ENCODE measurements at places on chromosomes 1 and 21.

- peak; percentile 69 for DNase-seq
Measured at GRCh38 chr1:18949686-18950400, 6.6 kb downstream of the IFFO2 start.

- DNase-seq = no peak
Measured at GRCh38 chr1:210557426-210558077, 228.8 kb downstream of the HHAT start.

DNA sequence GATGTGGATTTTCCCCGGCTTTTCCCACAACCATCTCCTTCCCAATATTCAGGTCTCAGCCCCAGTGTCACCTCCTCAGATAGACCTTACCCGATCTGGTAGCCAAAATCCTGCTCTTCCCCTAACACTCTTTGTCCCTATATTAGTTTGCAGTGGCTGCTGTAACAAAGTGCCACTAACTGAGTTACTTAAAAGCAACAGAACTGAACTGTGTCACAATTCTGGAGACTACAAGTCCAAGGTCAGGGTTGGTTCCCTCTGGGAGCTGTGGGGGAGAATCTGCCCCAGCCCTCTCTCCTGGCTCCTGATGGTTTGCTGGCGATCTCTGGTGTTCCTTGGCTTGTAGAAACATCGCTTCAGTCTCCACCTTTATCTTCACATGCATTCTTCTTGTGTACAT, 64.0 kb downstream of the NENF start:
- DNase-seq = no peak

DNA sequence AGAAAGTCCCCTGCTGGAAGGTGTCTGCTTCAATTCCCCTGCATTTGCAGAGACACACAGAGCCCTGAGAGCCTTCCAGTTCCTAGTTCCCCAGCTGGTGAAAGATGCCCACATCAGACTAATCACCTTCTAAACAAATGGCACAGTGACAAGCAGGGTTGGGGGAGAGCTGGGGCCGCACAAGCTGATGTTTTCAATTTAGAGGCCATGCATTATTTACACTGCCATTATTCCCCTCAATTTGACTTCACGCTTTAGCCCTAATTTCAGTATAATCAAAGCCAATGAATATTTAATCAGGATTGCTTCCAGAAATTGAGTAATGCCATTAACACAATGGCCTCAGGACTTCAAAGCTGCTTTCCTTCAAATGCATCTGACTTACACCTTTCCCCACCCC, 81.5 kb downstream of the BEND5 start:
- DNase-seq = no peak

DNA sequence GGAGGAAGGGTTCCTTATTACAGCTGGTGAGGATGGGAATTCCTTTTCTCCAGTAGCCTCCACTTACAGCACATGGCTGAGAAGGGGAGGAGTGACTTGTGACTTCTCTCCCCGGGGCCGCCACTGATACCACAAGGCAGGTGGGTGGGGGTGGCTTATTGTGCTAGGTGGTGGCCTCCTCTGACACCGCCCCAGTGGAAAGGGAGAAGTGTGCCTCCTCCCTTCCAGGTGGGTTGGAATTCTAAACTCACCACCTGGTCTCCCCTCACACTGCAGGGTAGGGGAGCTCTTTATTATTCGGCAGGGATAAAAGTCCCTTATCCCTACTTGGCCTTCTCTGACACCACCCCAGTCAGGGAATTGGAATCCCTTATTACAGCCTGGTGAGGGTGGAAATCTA, 89.5 kb downstream of the CCDC30 start:
- no peak for DNase-seq

DNA sequence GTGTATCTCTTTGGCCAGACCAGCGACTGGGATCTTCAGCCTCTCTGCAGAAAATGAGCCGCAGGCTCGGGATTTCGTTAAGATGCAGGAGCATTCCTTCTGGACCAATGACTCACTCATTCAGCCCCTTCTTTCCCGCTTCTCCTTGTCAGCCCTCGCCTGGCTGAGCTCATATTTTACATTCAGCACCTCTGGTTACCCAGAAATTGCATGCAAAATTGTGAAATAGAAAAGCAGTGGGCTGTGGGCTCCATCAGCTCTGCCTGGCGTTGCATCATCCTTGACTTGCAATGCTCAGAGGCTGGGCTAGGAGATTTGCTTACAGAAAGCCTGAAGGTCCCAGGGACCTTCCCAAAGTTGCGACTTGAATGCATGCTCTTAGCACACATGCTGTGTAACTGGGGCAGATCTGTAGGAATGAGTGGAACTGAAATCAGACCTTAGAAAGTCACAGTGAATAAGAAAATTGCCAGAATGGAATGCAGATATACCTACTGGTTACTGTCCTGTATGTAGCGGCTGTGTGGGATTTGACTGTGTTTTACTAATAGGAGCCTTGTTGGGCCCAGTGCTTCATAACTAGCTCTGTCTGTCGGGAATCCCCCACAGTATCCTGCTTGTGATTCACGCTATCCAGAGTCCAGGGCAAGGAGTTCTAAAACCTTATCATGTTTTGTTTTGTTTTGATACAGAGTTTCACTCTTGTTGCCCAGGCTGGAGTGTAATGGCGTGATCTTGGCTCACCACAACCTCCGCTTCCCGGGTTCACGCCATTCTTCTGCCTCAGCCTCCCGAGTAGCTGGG, 444.8 kb downstream of the KIF26B start:
- DNase-seq = no peak

GRCh38 chr1:71049951-71050598, 2.5 kb upstream of the PTGER3 start:
- no peak for DNase-seq

DNA sequence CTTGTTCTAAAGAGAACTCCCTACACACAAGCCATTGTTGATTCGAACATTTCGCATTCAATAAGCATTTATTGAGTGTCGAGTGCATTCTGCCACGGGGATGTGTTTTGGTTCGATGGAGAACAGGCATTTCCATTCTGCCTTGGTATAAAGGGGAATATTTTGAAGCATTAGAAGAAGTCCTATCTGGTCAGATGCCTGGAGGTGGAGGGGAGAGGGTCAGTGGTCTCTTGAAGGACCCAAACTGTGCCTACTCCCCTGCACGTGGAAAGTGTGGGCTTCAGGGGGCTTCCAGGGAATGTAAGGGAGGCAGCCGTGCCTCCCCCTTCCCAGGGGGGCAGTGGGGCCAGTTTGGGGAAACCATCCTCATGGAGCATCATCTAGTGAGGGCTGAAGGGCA, 8.3 kb downstream of the AJAP1 start:
- no peak for DNase-seq

- peak; percentile 1 for DNase-seq
Measured at GRCh38 chr1:151477066-151477465, 17.8 kb upstream of the POGZ start.

GRCh38 chr1:61436491-61437120, 288.3 kb downstream of the TM2D1 start:
- DNase-seq = no peak

GRCh38 chr1:180384286-180385005, 117.9 kb downstream of the ACBD6 start:
- no peak for DNase-seq

DNA sequence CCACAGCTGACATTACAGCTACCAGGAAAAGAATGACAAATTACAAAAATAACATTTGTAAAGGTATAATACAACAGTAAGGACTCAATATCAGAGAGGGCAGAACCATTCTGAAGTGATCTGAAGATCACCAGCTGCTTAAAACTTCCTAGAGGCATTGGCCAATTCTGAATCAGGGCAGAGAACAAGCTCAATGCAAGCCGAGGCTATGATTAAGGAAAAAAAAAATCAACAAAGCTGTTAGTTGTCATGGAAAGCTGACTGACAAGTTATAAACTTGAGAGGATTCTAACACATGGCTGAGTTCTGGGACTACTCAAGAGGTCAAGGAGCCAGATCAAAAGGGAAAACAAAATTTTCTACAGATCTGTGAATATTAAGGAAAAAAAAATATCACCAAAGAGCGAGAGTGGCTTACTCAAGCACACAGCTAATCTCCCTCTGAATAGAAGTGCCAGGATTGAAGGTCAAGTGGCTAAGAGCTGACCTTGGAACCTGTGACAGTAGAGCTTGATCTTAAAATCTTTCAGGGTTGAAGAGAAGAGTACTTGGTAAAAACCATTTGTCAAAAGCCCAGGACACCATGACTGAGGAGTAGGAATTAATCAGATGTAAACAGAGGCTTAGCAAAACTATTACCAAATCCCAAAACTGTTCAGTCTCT, 383.4 kb downstream of the USP25 start:
- DNase-seq = no peak

- peak; percentile 91 for DNase-seq
Measured at GRCh38 chr1:155086128-155086741, 7.6 kb downstream of the EFNA3 start.

DNA sequence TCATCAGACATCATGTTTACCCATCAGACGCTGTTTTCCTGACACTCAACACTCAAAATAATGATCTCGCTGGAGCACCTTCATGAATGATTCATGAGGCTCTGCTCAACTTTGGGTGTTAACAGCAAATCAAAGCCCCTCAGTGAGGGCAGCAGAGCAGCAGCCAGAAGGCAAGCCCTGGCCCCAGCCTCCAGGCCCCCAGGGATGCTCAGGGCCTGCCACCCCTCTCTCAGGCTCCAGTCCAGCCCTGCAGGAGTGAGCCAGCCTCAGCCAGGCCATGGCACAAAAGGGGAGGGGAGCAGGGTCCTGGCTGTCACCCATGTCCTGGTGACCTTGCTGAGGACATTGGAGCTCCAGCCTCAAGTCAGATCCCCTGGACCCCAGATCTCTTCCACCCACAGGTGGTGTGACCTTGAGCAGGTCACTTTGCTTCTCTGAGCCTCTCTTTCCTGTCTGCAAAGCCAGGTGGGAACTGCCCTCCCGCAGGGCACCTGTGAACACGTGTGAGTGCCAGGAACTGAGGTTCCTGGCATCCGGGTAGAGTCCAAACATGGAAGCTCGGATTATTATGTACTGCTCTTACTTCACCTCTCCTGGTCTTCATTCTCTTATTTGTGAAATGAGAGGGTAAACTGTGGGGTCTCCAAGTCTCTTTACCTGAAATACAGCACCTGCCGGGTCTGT, 161.6 kb upstream of the VAMP3 start:
- DNase-seq = no peak

DNA sequence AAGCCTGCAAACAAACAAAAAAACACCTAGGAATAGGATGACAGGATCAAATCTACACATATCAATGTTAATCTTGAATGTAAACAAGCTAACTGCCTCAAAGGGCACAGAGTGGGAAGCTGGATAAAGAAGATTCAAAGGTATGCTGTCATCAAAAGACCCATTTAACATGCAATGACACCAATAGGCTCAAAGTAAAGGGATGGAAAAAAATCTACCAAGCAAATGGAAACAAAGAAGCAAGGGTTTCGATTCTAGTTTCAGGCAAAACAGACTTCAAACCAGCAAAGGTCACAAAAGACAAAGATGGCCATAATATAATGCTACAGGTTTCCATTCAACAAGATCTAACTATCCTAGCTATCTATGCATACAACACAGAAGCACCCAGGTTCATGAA, 16.2 kb upstream of the OR2T10 start:
- no peak for DNase-seq

DNA sequence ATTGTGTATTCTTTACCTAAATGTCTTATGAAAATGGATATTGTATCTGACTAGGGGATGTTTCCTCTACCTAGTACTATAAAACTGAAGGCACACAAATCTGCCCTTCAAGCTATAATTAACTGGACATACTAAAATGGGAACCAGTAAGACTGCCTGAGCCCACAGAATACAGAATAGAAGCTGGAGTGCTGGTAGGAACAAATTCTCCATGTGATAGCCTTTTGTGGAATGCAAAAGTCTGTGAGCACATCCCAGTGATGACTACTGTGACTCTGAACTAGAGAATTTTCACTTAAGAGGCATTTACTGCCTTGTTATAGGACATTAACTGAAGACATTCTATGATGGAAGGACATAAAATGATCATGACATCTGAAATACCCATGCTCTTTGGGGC, 30.3 kb downstream of the KIFAP3 start:
- DNase-seq = no peak

DNA sequence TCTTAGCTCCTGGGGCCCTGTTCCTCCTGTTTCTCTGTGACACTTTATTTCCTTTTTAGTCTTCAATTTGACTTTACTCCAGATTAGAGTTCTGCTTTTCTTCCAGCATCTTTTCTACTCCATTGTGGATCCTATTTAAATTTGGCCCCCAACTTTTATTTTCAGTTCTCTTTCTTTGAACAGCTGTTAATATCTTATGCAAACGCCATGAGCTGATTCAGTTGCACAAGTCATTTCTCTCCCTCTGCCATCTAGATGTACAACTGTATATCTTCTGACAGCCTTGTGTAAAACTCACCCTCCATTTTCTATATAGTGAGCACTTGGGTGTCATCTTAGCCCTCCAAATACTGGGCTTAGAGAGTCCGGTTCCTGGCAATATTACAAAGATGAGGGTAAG, 42.2 kb downstream of the SPATA17 start:
- DNase-seq = no peak

GRCh38 chr21:39972976-39973770, 105.9 kb downstream of the PCP4 start:
- DNase-seq = no peak

DNA sequence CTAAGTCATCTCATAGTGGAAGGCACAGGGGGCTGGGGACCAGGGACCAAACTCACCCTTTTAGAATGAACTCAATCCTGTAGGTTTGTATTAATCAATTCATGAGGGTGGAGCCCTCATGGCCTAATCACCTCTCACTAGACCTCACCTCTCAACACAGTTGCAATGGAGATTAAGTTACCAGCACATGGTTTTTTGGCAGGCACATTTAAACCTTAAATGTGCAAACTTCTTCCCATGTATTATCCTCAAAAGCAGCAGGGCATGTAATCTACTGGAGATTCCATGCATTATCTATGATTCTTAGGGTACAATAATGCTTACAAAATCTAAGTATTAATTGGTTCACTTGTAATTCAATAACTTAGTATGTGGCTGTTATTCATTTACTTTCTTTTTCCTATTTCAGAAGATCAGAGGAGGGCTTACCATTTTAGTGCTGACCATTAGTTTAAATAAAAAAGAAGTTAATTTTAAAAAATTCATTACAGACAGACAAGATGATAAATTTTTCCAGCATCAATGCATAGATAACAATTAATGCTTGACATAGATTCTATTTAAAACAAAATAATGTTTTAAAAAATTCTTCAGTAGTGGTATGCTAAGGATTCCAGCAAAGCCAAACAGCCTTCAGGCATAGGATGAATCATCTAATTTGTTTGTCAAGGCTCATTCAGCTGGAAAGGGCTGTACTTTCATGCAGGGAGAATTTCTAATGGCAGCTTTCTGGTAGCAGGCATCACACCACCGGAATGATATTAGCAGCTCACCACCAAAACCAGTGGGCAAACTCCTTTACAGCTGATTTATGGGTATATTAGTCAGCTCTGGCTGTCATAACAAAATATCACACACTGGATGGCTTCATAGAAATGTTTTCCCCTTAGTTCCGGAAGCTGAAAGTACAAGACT, 124.6 kb upstream of the ZNF648 start:
- DNase-seq = no peak

Data from ecto neural progenitor cell (in vitro differentiated cells).